ENCODE measurements at places on chromosomes 3 and 15.

DNA sequence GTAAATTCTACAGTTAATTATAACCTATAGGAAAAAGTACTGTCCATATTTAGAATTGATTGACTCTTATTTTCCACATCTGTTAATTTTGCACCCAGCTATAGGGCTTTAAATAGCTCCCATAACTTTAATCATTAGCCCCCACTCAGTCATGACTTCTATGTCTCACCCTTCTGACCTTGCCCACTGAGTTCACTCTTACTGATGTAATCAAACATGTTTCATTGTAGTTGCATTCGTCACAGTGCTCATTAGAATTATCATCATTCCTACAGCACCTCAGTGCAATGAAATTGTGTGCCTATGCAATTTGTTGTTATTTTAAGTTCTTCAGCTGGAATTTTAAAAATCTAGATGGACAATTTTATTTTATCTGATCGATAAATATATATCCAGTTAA is 151.4 kb downstream of the TIGIT start:
- no peak for DNase-seq

- DNase-seq: no peak
These were observed 508.9 kb upstream of the TBL1XR1 start for GRCh38 chr3:177705976-177706823.

- DNase-seq: no peak
These were observed 69.0 kb upstream of the RAD18 start for GRCh38 chr3:9032231-9032777.

- peak; percentile 19 for DNase-seq
These were observed 250.5 kb upstream of the RORA start for GRCh38 chr15:61479613-61480012.

GRCh38 chr15:63420333-63420747 is 38.7 kb upstream of the CA12 start:
- peak; percentile 36 for DNase-seq

DNA sequence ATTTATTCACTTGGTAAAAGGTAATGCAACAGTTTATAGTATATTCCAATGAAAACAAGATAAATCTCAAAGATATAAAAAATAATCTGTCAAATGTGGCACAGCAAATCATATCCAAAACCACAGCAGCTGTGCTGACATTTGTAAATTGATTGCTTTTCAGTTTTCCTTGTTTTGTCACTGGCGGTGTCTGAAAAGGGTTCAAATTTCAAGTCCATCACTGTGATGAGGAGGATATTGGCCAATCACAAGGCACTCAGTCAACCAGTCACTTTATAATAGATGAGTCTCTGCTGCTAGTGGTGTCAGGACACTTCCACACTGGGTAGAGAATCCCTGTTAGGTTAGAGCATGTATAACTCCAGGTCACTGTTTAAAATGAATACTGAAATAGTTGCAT is 154.8 kb downstream of the SLC9A9 start:
- no peak for DNase-seq

DNA sequence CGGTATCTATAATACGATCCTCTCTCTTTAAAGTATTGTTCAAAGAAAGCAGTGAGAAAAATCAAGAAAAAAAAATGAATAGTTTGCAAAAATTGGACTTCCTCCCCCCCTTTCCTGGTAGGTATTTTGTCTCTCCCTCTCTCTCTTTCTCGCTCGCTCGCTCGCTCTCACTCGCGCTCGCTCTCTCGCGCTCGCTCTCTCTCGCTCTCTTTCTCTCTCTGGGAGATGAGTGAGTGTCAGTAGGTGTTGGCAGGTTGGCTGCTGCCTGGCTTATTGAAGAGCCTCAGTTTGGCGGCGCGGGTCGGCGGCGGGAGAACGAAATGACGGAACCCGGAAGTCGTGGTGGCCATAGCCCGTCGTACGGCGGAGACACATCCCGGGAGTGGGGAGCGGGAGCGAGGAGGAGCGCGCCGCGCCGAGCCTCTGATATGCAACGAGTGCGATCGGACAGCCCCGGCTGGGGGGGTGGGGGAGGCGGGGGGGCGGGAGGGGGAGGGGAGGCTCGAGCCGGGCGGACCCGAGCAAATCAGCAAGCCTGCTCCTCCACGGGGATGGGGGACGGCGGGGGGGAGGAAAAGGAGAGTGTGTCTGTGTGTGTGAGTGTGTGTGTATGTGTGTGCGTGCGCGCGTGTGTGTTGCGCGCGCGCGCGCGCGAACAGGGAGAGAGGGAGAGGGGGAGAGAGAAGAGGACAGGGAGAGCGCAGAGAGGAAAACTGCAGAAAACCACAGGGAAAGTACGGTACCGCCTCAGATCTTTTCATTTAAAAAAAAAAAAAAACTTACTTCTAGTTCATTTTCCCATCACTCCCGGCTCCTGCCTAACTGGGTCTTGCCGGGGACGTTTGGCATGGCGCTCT is at the start of gene MEIS2:
MEIS2 (minus strand) TSS at position 441 of the 857 bp plus-strand sequence. CDS start 1,083 bp downstream, outside the sequence.
- peak; percentile 88 for DNase-seq

DNA sequence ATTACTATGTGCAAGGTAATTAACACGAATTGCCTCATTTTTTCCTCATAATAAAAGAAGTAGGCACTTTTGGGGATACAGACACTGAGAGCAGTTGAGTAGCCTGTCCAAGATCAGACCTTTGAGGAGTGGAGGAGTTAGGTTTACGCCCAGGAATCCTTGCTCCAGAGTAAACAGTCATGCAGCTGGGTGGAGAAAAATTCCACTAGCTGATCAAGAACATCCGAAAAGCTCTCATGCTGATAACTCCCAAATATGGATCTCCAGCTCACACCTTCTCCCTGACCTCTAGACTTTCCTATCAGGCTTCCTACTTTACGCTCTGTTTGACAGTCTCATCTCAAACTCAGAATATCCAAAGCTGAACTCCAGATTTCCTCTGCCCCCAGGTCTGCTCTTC is 53.3 kb downstream of the ST6GAL1 start:
- DNase-seq: no peak

- no peak for DNase-seq
These were observed 142.4 kb downstream of the FAM43A start for GRCh38 chr3:194828116-194828515.

DNA sequence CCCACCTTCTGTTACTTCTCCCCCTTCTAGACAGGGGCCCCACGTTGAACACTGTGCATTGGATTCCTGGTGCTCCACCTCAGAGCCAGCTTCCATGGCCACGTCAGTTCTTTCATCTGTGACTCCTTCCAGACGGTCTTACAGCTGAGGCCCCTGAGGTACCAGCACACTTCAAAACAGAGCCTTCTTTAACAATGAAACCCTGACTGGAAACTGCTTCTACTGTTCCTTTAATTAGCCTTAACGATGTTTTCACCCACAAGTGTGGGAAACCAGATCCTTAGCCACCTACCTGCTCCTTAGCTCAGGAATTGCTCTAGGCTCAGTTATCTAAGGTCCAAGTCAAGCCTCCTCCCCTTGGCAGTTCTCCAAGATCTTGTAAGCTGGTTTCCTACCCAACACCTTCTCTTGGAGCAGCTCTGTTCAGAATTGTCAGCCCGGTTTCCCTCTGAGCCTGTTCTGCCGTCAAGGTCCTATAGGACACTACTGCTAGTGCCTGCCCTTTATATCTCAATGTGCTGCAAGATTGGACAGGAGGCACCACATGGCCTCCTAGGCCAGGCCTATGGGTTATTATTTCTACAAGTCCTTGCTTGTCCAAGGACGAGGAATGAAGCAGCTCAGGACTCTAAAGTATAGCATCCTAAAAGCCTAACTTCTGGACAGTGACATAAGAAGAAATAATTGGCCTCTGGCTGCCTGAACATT is 80.7 kb downstream of the FMN1 start:
- DNase-seq: peak; percentile 67

GRCh38 chr15:73800662-73801345 is 47.7 kb upstream of the INSYN1 start:
- peak; percentile 77 for DNase-seq

DNA sequence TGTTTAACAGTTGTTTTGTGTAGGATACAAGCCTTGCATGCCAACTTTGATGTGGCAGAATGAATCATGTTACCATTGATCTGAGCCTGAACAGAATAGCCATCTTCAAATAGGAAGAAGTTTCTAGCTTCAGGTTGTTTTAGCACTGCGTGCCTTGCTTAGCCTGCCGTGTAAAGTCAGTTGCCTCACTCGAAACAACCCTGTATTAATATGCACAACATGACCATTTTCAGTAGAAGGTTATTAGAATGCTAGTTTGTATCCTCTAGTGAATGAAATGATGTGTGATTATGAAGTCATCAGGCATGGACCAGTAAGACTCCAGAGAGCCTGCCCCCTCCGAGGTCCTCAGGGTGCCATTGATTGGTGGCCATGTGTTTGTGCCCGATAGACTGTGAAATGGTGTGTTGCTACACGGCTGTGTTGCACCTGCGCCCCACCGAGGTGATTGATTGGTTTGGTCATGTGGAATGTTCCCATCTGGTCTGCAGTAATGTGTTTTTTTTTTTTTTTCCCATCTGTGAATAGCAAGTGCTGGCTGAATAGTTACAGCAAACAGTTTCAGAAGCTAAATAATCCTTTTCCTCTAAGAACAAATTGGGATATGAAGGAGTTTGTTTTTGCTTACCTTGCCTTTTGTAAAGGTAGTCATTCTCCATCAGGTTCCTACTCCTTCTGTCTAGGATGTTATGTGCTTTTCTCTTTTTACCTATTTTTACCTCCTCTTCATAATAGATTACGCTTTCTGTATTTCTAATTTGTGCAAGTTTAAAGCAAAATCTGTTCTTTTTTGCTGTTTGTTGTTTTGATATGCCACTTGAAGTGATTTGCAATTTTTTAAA is 214.9 kb downstream of the TCF12 start:
- DNase-seq: no peak

DNA sequence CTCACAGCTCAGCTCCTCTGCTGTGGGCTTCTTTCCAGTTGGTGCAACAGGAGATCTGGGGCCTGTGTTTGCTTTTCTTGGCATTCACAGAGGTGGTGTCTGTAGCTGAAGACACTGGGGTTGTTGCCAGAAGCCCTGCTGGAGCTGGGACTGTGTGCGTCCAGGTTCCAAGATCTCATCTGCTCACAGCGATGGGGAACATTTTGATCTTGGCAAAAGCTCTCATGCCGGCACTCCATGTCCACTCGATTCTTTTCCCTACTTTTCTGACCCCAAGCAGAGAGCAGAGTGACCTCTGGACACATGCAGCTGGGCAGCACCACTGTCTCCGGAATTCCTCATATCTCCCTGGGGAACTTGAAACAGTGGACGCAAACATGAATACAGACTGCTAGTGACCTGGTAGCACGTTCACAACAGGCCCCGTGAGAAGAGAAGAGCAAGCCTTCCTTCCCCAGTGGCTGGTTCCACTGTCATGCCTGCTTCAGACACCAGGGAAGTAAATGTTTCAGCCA is 36.1 kb upstream of the MECOM start:
- no peak for DNase-seq

DNA sequence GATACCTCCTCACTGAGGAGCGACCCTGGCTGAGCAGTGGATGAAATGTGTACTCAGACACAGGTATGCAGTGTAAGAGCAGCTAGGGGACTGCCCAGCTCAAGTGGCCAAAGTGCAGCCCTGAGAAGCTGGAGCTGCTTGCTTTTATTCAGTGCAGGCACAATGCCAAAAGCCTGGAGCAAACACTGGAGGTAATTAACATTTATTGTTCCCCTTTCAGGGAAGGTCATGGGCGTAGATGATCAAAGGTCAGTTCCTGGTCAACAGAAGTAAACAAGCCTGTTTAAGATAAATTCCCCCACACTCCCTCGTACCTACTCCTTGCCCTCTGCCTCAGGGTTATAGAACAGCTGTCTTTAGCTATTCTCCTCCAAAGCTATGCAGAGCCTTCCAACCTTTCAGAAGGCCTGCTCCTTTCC is 17.5 kb downstream of the PLA2G4F start:
- no peak for DNase-seq

- DNase-seq: no peak
These were observed 74.5 kb downstream of the BFSP2 start for GRCh38 chr3:133474251-133474801.

Measured in epithelial cell of esophagus (primary cell).